ENCODE measurements at places on chromosomes 16 and 17.

GRCh38 chr16:69412287-69412686 is 12.1 kb upstream of the CYB5B start:
- DNase-seq, result no peak

GRCh38 chr17:39772415-39772814 is 34.7 kb downstream of the GRB7 start:
- DNase-seq, result no peak

DNA sequence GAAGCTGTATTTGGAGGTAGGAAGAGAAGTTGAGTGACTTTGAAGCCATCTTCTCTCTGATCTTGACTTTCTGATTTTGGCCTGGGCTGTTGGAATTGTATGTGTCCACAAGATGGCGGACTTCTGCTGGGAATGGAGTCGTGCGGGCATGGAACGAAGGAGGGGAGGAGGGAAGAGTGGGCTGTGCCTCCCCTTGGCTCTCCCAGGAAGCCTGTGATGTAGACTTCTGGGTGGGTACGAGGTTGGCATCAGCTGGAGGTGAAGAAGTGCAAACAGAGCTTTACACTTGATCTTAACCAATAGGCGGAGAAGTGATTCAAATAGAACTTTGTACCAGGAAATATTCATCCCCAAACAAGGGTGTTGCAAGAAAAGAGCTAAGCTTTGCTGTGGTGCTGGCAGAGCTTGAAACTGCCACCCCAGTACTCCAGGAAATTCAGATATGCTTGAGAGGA is 7.4 kb upstream of the TMEM220 start:
- peak; percentile 77 for DNase-seq

GRCh38 chr17:17742133-17742621 is 60.9 kb downstream of the RAI1 start:
- DNase-seq, result peak; percentile 62

GRCh38 chr16:52953215-52953614 is 99.5 kb downstream of the CHD9NB start:
- DNase-seq, result no peak

DNA sequence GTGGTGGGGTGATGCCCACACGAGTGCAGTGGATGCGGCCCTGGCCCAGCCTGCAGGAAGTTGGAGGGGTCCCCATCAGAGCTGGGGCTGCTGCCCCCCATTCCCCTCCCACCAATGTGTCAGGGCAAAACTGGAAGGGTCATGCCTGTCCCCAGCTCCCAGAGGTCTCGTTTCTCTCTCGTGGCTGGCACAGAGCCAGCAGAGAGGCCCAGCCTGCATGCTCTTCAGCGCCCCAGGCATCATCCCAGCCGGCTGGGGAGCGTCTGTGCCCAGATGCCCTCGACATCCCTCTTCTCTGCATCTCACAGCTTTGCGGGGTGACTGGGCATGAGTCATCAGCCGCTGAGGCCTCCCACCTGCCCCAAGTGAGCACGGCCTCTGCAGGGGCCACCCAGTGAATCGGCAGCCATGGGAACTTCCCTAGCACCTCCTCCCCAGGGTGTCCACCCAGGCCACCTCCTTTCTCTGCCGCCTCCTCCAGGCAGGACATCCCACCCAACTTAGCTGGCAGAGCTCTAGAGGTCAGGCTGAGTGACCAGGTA is 9.8 kb upstream of the CSNK1D start:
- DNase-seq, result peak; percentile 54
